ENCODE measurements at places on chromosomes 16 and 17.

- DNase-seq, result peak; percentile 90
Observed at GRCh38 chr17:10614536-10615155, 42.5 kb downstream of the MYH3 start.

- DNase-seq, result peak; percentile 53
Observed at GRCh38 chr16:57976331-57976796, 5.4 kb upstream of the CNGB1 start.

- DNase-seq, result no peak
Observed at GRCh38 chr16:78443542-78444364, 344.3 kb downstream of the WWOX start.

DNA sequence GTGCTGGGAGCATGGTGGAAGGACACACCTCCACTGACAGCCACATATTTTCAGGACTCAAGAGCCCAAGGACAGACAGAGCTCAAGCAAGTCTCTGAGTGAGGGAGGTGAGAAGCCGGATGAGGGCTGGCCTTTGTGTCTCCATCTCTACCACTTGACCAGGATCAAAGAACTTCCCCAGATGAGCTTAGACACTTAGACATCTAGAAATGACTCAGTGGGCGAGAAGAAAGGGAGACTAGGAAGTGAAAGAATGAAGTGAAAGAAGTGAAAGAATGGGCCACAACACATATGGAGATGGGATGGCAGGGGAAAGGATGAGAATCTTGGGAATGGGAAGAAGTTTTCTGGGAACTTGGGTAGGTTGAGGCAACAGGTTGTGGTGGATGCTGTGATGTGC, 274.9 kb upstream of the CCL2 start:
- no peak for DNase-seq

- peak; percentile 83 for DNase-seq
Observed at GRCh38 chr17:8436169-8436843, 622 bp downstream of the NDEL1 start.

DNA sequence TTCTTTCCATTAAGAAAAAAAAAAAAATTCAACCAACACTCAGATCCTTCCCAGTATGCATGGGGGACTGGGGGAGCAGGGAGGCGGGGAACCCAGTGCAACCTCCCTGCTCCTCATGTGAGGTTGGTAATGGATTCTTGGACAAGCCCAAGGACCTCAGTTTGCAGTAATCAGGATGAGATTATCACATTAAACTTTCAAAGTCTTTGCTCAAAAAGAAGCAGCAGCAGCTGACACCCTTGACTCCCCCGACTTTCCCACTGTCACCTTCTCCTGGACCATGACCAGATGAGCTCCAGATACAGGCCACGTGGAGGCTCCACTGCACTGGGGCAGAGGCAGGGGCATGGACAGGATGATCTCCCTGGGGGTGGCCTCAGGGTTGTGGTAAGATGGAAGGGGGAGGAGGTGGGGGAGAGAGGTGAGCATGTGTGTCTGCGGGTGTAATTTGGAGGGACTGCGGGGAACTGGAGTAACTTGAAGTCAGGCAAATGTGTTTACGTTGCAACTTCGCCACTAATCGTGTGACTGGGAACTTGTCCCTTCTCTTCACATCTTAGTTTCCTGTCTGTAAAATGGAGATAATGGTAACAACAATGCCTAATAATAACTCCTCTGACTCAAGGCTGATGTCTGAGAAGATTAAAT, 19.8 kb downstream of the ZNF385C start:
- DNase-seq, result no peak

DNA sequence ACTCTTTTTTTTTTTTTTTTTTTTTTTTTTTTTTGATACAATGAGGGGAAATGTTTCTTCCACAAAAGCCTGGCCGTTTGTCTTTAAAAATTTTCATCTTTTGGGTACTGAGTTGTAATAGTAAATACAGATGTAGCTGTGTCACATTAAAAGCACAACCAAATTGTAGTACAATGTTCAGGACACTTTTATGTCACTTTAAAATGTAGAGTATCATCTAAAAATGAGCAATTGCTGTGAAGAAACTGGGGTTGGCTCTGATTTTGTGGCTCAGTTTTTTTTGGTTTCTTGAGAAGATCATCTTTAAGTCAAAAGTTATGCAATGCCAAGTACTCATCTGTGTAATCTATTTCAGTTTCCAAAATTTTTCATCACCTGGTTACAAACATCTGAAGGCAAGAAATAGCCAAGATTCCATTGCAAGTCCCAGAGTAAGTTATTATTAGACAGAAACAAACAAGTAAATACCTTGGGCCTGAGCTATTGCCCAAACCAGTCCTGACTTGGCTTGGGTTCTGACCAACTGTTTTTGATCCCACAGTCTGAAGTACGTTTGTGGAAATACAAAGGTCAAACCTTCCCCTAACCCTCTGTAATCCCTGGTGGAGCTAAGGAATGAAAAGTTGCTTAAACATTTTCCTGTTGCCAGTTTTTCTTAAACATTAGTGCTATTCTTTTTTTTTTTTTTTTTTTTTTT, 717.2 kb downstream of the WWOX start:
- DNase-seq, result no peak

DNA sequence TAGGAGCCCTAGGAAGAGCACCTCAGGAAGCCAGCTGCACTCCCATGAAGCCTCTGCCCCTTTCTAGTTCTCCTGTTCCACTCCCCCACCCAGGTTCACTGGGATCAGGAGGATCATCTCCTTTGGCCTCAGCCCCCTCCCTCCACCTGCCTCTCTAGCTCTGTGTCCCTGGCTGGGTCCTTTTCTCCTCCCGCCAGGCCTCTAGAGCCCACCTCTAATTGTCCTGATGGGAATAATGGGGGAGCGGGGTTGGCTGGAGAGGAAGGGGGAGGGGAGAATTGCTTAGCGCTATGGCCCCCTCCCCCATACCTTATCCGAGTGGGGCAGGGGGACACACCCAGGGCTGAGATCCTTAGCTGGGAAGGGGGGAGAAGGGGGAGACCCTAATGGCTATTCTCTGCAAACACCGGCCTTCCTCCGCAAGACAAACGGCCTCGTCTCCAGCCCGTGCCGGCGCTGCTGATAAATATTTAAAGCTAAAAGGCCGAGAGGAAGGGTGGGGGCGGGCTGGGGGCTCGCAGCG, 997 bp downstream of the HOXB7 start:
- no peak for DNase-seq

- DNase-seq, result peak; percentile 97
Observed at GRCh38 chr17:50931144-50931908, 65.2 kb upstream of the TOB1 start.

DNA sequence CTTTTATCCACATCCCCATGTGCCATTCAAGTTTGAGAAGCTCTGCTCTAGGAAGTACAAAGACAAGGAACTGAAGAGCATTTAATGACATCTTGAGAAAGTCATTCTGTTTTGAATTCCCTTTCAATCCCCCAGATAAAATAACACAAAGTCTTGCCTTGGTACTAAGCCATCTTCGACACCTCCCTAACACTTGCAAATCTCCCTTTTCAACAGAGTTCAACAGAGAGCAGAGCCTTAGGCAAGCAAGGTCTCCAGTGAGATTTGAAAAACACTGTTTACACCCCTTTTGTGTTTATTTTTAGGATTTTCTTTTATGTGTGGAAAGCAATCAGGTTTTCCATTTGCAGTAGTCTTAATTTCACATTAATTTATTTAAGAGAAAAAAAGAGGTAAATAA, 13.6 kb downstream of the TOX3 start:
- no peak for DNase-seq
